ENCODE measurements at places on chromosomes 16 and 17. TPM values are rescaled to one million over a fixed set of nuclear protein-coding genes. Genes with fewer than 3 reads are reported as not detected.

GRCh38 chr17:75370286-75370915 lies 35.1 kb downstream of the GRB2 start:
- no peak for DNase-seq

- no peak for DNase-seq
Observed at GRCh38 chr16:84845496-84846002, 25.8 kb downstream of the CRISPLD2 start.

The FBXO47 gene
- not detected for total RNA-seq

The HIRIP3 gene
- total RNA-seq, result 13.4 TPM

All from GM23338 (cell line).